ENCODE measurements at places on chromosomes 7 and 10.

GRCh38 chr7:24318326-24318725 lies 34.3 kb downstream of the NPY start:
- DNase-seq: no peak

DNA sequence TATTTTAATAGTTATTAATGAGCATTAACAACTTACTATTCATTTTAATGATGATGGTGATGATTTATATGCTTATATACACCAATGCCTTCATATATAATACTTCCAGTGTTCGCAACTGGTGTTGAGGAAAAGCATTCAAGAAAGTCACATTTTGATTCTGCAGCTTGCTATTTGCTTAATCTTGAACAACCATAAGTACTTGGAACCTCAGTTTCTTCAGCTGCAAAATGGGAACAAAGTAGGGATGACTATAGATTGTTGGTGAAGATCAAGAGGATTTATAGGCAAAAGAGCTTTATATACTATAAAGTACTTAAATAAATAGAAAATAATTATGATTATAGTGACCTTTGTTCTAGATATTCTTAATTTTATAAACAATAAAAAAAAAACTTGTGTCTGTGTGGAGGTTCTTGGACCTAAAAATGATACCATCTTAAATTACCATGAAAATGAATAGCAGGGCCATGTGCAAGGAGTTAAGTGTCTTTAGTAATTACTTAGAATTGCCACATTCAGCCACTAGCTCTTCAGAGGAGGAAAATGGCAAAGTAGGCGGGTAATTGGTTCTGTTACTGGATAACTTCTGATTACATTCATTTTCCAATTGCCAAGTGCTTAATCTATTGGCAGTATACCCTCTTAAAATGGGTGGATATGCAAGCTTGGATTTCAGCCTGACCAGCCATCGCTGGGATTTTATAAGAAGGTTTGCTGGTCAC lies 4.5 kb downstream of the ARID5B start:
- no peak for DNase-seq

GRCh38 chr7:44853391-44853790 lies 5.5 kb upstream of the H2AZ2 start:
- no peak for DNase-seq

GRCh38 chr10:133275684-133276092 lies 980 bp downstream of the ADAM8 start:
- DNase-seq: no peak

DNA sequence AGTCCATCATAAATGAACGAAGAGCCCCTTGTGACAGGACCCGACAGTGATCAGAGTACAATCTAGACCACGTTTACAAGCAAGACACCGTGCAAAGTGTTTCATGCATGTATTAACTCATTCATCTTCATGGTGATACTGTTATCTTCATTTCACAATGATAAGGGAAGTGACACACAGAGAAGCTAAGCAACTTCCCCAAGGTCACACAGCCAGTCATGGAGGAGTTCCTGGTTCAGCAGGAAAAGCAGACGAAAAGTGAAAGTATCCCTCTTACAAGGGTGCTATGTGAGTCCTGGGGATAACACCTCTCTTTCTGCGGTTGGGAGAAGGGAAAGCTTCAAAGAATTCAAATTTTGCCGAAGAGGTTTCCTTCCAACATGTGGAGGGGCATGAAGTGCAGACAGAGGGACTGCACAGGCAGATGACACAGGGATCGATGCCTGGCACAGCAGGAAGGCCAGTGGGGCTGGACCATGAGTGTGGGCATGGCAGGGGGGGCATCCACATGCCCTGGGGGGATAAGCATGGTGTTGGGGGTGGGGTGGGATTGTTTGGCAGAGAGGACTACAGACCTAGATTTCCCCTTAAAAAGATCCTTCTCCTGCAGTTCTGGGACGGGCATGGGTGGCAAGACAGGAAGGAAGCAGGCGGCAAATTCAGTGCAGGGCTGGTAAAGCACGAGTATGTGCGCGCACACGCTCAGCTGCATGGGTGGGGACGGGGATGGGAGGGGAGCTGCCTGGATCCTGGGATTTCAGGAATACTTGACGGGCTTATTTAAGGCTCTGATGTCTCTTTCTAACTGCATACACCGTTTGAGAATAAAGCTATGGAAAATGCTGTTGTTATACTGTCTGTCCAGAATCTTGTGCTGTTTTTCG lies 33.5 kb upstream of the DDC start:
- no peak for DNase-seq

- no peak for DNase-seq
Observed at GRCh38 chr10:28367929-28368484, 65.1 kb upstream of the MPP7 start.

DNA sequence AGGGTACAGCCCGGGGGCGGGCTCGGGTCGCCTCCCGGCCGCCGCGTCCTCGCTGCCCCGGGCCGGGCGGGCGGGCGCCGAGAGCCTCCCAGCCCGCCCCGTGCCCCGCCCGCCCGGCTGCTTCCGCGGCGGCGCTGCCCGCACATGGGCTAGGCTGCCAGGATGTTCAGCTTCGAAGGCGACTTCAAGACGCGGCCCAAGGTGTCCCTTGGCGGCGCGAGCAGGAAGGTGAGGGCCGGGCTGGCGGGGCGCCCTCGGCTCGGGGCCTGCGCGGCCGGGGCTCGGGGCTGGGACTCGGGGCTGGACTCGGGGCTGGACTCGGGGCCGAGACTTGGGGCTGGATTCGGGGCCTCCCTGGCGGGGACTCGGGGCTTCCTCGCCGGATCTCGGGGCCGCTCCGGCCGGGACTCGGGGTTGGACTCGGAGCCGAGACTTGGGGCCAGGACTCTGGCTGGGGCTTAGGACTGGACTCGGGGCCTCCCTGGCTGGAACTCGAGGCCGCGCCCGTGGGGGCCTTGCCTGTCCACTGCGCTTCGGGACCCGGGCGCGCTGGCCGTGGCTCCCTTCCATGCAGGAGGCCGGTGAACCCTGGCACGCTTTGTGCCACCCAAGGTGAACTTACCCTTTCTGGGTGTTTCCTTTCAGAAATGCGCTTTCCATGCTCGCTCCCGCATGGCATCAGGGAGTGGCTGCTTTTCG lies 534 bp downstream of the UBE3C start:
- DNase-seq: no peak

GRCh38 chr7:17195576-17195975 lies 102.9 kb upstream of the AHR start:
- no peak for DNase-seq

GRCh38 chr7:51101111-51101757 lies 215.4 kb downstream of the COBL start:
- DNase-seq: no peak

DNA sequence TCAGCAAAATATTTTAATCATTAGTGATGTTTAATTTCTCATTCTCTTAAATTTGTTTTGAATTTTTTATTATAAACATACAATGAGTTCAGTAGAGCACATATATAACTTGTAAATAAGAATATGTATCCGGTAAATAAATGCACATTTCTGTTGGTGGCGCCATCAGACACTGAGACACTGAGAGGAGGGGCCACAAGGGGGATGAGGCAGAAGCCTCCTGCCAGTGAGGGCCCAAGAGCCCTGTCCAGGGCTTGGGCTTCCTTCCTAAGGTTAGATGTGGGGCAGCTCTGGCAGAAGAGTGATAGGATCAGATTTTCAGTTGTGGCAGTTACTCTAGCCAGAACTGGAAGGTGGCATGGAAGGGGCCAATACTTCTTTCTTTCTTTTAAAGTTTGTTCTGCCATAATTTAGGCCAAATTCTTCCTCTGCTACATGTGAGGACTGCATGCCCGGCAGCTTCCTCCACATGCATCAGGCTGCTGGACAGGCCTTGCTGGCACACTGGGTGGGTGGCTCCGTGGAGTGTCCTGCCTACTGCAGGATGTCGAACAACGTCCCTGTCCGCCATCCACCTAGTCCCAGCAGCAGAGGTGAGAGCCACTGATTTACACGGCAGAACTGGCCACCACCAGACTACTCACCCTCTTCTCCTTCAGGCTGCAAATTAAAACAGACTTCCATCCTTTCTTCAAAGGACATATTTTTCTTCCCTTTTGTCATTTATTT lies 13.2 kb downstream of the PTPRN2 start:
- DNase-seq: no peak

- DNase-seq: no peak
Observed at GRCh38 chr10:5089865-5090264, 4.3 kb upstream of the AKR1C3 start.

- DNase-seq: no peak
Observed at GRCh38 chr10:44998146-44998631, 2.5 kb upstream of the ZNF22 start.

- no peak for DNase-seq
Observed at GRCh38 chr10:79201706-79202105, 132.9 kb downstream of the ZMIZ1 start.

GRCh38 chr10:123109466-123109865 lies 26.3 kb upstream of the HMX3 start:
- no peak for DNase-seq

GRCh38 chr7:31098642-31099360 lies 46.7 kb downstream of the ADCYAP1R1 start:
- no peak for DNase-seq

- DNase-seq: no peak
Observed at GRCh38 chr7:73504017-73504416, 18.1 kb downstream of the BAZ1B start.

GRCh38 chr7:71281261-71281660 lies 149.3 kb downstream of the GALNT17 start:
- no peak for DNase-seq

GRCh38 chr10:27747096-27747451 lies 1.5 kb upstream of the MKX start:
- no peak for DNase-seq

DNA sequence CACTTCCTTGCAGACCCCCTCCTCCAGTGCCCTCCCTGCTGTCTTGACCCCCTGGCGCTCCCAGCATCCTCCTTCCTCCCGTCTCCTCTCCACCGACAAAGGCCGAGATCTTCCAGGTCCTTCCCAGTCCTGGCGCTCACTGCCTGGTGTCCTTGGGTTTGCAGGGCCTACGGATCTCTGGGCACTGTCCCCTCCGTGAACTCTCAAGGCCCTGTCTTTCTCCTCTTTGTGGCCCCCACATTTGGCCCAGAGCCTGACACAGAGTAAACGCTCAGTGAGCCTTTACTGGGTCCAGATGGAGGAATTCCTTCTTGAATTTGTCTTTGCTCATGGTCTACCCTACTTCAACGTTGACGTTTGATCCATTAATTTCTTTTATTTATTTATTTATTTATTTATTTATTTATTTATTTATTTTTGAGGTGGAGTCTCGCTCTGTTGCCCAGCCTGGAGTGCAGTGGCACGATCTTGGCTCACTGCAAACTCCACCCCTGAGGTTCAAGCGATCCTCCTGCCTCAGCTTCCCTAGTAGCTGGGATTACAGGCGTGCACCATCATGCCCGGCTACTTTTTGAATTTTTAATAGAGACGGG lies 29.7 kb downstream of the TMEM270 start:
- no peak for DNase-seq

- no peak for DNase-seq
Observed at GRCh38 chr7:36750451-36750850, 26.2 kb upstream of the AOAH start.

- DNase-seq: no peak
Observed at GRCh38 chr7:29539471-29539870, 24.2 kb upstream of the PRR15 start.

GRCh38 chr10:72337039-72337629 lies 17.6 kb downstream of the DNAJB12 start:
- DNase-seq: no peak

DNA sequence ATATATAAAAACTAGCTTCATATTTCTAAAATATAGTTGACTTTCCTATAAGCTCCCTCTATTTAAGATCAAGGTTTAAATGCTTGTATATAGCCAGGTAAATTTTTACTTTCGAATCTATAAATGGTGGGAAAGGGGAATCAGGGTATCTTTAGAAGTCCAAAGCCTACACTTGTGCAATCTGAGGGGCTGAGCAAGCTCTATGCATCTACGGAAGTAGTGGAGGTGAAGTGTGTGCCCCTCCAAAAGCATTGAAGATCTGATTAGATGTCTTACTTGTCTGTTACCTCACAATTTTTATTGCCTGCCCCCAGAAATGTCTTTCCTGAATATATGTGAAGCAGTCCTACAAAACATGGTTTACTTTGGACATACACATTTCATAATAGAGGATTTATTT lies 1.6 kb downstream of the AKAP9 start:
- DNase-seq: no peak

DNA sequence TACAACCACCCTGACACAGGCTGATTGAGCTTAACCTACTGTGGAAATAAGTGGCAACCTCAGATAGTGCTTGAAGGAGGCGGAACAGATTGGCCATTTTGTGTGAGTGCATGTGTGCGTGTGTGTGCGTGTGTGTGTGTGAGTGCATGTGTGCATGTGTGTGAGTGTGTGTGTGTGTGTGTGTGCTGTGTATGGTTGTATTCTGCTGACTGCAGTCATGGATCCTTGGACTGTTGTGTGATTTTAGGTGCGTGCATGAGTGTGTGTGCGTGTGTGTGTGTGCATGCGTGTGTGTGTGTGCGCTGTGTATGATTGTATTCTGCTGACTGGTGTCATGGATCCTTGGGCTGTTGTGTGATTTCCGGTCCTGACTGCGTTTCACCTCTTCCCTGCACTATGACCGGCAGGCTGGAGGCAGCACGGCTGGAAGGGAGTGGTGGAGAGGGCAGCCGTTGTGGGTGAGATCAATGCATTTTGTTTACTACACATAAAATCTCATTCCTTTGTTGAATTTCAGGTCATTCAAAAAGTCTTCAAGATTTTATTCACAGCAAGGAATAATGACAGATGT lies 6.3 kb downstream of the IQCE start:
- no peak for DNase-seq

DNA sequence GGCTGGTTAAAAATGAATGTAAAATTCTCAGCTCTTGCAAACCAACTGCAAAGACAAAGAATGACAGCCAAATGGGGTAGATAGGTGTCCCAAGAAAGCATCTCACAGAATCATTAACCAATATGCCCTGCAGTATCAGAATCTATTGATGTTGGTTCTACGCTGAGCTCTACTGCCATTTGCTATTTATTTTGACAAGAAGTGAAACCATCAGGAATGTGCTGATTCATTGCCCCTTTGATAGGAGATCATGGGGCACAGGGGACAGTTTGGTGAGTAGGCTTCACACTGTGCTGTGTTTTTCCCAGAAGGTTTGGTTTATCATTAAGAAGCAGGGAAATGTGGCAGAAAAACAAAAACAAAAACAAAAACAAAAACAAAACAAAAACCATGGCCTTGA lies 19.4 kb upstream of the CDC14C start:
- DNase-seq: no peak

- no peak for DNase-seq
Observed at GRCh38 chr10:131354380-131354779, 42.9 kb upstream of the TCERG1L start.

- DNase-seq: no peak
Observed at GRCh38 chr10:111030042-111030750, 46.6 kb upstream of the ADRA2A start.

GRCh38 chr7:81594767-81595166 lies 175.1 kb downstream of the HGF start:
- no peak for DNase-seq

DNA sequence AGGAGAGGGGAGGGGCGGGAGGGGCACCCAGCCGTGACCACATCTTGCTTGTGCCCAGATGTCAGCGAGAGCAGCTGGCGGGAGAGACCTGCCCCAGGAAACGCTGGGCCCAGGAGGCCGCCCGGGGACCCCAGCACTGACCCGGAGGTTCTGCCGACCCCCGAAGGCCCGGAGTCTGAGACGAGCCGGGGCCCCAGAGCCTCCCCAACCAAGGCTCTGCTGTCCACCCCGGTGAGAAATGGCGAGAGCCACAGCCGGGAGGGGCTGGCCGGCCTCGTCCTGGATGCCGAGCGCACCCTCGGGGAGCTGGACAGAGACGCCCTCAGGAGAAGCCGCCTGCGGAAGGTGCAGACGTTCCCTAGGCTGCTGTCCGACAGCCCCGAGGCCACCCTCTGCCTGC lies 25.9 kb downstream of the KNDC1 start:
- DNase-seq: no peak
